ENCODE measurements at places on chromosomes 5 and 9.
A peak's percentile ranks its signal among the peaks of the same experiment; 100 is the strongest.

GRCh38 chr5:93572608-93573353 lies 8.2 kb downstream of the NR2F1-AS1 start:
- DNase-seq: no peak

GRCh38 chr9:93346231-93347112 lies 105.0 kb upstream of the FAM120A start:
- DNase-seq: peak; percentile 30

- DNase-seq: no peak
These were observed 22.1 kb upstream of the PLPP6 start for GRCh38 chr9:4640027-4640426.

- no peak for DNase-seq
These were observed 13.6 kb downstream of the SLF1 start for GRCh38 chr5:94632024-94632423.

DNA sequence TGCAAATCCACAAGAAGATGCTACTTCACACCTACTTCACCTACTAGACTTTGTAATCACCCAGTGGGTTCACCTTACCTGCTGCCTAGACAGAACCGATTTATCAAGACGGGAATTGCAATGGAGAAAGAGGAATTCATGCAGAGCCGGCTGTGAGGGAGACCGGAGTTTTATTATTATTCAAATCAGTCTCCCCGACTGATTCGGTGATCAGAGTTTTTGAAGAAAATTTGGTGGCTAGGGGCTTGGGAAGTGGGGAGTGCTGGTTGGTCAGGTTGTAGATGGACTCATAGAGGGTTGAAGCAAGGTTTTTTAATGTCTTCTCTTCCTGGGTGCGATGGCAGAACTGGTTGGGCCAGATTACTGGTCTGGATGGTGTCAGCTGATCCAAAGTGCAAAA lies 23.4 kb downstream of the SFXN1 start:
- DNase-seq: no peak

DNA sequence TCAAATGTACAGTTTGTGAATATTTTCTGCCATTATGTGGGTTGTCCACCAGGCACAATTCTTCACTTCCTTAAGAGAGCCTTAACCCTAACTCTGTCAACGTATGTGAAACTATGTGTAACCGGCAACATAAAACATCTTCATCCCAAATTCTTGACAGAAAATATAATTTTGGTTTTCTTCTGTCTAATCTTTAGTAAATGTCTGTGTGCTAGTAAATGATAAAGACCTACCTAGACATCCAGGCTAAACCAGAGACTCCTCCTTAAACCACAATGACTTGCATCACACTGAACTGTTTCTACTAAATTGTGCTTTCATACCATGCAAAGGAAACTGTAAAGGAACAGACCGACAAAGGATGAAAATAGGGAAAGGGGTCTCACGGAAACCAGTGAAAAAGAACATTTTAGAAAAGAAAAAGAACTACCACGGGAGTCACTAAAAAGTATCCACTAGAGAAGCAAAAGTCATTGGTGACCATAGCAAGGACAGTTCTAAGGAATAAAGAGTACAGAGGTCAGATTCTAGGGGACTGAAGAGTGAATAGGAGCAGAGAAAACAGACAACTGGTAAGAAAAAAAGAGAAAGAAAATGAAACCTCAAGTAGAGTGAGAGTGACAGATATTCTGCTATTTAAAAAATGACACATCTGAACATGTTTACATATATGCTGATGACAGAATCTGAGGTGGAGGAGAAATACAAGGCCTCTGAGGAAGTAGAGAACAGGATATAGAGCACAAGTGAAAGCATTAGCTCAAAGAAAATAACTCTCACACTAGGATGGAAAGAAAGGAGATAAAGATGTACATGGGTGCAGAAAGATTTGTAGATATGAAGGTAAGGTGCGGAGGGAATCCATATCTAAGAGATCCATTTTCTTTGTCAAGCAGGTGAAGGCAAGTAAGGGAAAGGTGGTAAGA lies 49.4 kb downstream of the FNIP1 start:
- no peak for DNase-seq

DNA sequence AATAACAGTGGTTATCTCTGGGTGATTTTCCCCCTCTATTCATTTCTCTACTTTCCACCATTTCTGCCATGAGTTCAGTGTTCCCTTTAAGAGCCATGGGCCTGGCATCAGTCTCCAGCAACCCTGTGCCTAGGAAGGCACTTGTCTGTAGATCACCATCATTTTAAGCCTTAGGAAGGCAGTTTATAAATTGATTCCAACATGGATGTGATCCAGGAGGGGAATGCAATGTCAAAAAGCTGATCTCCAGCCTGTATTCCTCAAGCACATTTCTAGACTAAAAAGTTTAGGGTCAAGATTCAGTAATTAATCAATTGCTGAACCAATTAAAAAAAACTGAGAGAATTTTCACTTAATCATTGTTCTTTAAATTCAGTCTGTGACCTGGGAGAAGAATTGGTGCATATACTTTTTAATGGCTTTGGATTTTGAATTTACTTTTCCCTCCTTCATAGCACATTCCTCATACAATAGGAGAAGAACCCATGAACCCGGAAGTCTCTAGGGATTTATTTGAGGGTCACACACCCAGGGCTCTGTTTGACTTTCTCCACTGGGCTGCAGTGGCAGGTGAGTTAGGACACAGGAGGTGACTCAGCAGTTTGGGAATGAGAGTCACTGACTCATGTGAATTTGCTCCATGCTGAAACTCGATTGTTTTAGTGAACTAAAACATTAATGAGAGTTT lies 6.1 kb upstream of the ERMP1 start:
- no peak for DNase-seq

DNA sequence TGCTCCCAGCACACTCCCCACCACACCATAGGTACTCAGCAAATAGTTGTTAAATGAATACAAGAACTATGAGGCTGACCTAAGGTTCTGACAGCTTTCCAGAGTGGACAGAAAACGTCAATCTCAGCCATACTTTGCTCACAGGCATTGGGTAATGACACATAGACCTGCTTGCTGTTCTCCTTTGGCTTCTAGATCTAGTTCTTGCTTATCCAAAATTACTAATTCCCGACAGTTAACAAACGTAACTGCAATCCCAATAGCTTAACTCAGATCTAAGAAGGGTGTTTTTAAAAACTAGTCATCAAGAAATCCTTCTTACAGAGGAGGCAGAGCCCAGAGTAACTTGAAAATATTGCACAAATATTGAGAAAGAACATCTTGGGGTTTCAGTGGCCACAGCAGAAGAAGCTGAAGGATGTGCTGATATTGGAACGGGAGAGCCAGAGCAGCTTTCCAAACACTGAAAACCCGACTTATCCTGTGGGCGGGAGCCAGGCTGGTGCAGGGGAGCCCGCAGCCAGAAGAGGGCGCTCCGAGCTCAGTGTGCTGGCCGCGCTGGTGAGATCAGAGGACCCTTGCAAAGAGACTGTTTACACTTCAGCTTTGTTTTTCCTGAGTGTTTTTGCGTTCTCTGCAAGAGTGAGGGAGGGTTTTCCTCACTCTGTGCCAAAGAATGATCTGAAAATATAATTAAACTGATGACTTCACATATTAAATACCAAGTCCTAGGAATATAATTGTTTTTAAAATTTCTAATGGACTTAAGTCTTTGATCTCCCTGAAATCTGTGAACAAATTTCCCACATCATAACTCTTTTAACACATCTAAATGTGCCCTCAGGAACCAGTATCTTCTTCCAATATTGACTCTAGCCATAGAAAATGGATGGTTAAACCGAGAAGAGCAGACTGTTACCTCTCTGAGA lies 30.3 kb downstream of the FGF1 start:
- peak; percentile 81 for DNase-seq

DNA sequence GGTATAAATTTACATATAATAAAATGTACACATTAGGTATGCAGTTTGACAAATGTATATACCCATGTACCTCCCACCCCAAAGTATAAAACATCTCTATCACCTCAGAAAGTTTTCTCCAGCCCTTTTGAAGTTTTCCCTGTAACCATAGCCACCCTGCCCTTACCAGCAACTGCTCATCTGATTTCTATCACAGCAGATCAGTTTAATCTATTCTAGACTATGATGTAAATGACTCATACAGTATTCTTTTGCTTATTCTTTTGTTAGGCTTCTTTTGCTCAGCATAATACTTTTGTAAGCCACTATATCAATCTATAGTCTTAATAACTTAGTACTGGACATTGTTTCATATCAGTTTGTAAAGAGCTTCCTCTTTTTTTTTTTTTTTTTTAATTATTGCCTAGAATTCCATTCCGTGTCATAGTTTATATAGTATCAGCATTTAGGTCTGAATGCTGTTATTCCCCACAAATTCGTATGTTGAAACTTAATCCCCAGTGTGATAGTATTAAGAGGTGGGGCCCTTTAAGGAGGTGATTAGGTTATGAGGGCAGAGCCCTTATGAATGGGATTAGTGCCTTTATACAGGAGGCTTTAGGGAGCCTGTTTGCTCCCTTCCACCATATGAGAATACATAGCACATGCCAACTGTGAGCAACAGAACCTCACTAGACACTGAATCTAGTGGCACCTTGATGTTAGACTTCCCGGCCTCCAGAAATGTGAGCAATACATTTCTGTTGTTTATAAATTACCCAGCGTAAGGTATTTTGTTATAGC lies 20.3 kb downstream of the MELK start:
- no peak for DNase-seq

DNA sequence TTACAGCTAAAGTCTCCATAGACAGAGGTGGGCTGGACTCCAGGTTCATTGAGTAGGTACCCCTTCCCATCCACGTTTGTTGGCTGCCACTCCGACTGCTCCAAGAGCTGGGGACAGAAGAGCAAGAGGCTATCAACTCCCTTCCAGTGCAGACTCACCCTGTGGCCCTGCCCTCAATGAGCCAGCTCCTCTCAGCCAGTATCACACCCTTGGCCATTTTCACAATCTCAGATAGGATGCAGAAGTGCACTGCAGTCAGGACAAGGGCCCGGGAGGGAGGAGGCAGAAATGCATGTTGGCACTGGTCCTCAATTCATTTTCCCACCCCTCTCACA lies 6.2 kb downstream of the IRF1 start:
- no peak for DNase-seq

GRCh38 chr5:165055476-165055875 lies 1550.1 kb downstream of the MAT2B start:
- DNase-seq: no peak

DNA sequence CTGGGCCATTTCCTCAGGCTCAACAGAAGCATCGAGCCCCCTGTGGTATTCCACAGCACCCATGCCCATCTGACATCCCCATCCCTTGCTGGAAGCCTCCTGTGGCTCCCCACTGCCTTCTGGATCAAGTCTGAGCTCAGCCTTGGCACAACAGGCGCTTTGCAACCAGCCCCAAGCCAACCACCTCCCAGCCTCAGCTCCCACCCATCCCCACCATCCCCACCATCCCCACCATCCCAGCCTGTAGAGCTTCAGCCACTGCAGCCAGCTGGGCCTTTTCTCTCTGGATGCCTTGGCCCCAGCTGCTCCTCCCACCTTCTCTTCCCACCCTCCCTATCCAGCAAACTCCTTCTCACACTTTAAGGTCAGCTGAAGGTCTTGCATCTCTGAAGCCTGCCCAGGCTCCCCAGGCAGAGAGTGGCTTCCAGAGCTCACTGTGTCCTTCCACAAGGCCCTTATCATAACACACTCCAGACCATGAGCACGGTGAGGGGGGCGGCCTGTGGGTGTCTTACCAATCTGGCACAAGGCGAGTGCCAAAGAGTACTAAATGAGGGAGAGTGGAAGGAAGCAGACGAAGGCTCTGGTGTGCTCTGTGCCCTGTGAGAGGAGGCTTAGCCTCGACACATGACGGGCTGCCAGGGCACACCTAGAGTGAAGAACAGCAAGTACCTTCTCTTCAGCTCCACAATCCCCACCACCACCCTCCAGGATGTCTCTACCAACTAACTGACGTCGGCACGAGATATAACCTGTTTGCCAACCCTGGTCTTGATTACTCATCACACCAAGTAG lies 6.5 kb downstream of the HIGD2A start:
- peak; percentile 10 for DNase-seq

DNA sequence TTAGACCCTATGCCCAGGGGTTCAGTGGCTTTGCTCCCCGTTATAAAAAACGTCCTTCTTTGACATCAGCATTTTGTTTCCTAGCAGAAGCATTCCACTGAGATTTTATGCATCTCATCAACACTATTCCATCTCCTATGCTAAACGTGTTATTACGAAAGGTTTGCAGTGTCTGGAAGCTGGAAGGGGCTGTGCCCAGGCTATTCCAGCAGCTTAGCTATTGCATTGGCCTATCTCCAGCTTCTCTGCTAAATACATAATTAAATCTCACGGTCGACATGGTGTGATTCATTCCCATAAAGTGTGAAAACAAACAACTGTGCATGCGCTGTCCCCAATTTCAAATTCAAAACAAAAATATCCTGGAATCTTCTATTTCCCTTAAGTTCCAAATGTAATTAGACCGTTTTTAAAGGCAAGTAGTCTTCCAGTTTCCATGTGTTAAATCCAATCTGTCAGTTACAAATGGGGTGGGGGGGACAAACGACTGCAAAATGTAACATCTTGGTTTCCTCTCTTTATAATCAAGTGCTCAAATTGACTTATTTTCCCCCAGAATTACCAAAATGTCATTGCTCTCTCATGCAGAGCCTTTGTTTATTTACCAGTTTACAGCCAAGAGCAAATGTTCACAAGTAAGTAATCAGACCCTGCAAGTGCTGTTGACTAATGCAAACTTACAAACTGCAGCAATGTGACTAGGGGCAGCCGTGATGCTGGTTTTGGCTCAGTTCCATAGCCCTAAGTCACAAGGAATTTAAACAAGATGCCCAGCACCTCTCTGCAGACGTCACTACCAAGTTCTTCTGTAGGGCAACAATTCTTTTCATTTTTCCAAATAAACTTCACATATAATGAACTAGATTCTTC lies 212.3 kb upstream of the RORB start:
- no peak for DNase-seq

DNA sequence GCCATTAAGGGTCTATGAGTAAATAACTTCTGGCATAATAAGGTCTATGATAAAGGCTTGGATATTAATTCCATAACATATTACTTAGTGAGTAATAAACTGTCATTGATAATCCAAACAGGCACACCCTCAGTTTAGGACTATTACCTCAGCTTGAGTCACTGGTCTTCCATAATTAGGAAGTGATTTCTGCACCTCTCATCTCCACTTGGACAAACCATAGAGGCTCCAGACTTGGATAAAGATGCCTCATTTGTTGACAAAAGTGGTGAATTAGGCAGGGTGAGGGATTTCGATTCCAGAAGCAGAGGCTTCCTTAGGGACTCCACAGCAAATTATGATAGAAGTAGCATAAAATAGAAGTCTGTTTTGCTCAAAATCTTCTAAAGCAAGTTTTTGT lies 127.5 kb upstream of the MTAP start:
- DNase-seq: no peak

DNA sequence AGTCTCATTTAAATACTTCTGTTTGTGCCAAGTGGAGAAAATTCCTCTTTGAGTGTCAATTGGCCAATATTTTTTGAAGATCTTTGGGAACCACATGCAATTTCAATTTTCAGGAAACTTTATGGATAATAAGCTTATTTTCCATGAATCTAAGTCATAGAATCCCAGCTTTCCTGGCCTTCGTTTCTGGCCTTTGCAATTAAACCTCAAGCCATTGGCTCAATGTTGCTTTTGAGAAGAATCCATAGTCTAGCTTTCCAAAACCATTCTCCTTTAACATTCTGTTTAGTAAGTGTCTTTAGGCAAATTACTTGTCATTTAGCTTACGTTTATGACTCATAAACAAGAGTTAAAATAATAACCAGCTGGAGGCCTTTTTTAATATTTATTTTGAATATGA lies 145.0 kb upstream of the FTMT start:
- DNase-seq: no peak
